ENCODE measurements at places on chromosomes 16 and 17. TPM values are rescaled to one million over a fixed set of nuclear protein-coding genes. Genes with fewer than 3 reads are reported as not detected.

- no peak for DNase-seq
- no peak overlapping the region for H3K27ac ChIP-seq
- no peaks in the 10 kb centered on the region for H3K4me1 ChIP-seq
- H3K27me3 ChIP-seq = no peaks in the 10 kb centered on the region
- no peak overlapping the region for H3K4me3 ChIP-seq
Measured at GRCh38 chr17:62827746-62828485, 19.8 kb upstream of the MARCHF10 start.

GRCh38 chr16:50234771-50235556 lies 31.4 kb upstream of the ADCY7 start:
- no peak overlapping the region for H3K4me3 ChIP-seq
- no peak overlapping the region for H3K27ac ChIP-seq
- no peaks in the 10 kb centered on the region for H3K27me3 ChIP-seq

GRCh38 chr17:16820979-16821543 lies 131.0 kb downstream of the CCDC144A start:
- H3K4me3 ChIP-seq = no peak overlapping the region
- no peaks in the 10 kb centered on the region for H3K4me1 ChIP-seq
- H3K27ac ChIP-seq = no peak overlapping the region
- H3K36me3 ChIP-seq = no peaks in the 10 kb centered on the region
- DNase-seq = no peak

DNA sequence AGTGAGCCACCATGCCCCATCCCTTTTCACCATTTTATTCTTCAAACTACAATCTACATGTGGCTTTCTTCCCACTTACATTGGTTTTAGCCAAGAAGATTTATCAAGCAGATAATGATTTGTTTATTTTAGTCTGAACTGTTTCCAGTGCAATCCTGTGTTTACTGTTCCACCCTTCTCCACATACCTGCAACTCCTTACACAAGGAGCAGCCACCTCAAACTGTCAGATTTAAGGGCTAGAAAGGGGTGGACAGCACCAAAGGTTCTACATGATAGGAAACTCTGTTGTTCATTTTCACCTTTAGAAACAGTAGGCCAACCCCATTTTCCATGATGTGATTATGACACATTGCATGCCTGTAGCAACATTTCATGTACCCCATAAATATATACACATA lies 1.9 kb downstream of the RUNDC1 start:
- H3K36me3 ChIP-seq = no peaks in the 10 kb centered on the region
- H3K27me3 ChIP-seq = no peaks in the 10 kb centered on the region
- H3K4me1 ChIP-seq = peaks cover 20% of the 10 kb centered on the region
- H3K27ac ChIP-seq = no peak overlapping the region
- no peak overlapping the region for H3K4me3 ChIP-seq

DNA sequence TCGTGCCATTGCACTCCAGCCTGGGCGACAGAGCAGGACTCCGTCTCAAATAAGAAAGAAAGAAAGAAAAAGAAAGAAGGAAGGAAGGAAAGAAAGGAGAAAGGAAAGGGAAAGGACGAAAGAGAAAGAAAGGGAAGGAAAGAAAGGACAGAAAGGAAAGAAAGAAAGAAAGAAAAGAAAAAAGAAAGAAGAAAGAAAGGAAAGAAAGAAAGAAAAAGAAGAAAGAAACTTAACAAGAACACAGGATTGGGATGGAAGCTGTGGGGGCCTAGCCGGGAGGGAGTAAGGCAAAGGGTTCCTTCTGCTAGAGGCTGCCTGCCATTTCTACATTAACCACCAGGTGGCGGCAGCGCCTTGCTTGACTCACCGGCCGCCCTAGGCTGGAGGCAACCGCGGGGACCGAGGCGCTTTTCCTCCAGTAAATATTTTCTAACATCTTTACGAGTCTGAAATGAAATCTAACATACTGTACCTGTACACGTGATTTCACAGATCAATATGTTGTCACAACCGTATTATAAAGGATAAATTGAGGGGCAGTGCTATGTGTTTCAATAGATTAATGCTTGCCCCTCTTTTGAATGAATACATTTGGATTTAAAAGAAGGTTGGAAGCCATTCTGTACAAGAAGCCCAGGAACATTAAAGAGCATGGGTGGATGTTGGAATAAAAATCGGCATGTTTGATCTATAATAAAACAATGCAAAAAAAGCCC lies 6.1 kb downstream of the GJD3 start:
- DNase-seq = peak; percentile 86
- peaks cover 7% of the 10 kb centered on the region for H3K4me1 ChIP-seq
- H3K4me3 ChIP-seq = no peak overlapping the region
- no peaks in the 10 kb centered on the region for H3K27me3 ChIP-seq
- H3K36me3 ChIP-seq = peaks cover 6% of the 10 kb centered on the region

DNA sequence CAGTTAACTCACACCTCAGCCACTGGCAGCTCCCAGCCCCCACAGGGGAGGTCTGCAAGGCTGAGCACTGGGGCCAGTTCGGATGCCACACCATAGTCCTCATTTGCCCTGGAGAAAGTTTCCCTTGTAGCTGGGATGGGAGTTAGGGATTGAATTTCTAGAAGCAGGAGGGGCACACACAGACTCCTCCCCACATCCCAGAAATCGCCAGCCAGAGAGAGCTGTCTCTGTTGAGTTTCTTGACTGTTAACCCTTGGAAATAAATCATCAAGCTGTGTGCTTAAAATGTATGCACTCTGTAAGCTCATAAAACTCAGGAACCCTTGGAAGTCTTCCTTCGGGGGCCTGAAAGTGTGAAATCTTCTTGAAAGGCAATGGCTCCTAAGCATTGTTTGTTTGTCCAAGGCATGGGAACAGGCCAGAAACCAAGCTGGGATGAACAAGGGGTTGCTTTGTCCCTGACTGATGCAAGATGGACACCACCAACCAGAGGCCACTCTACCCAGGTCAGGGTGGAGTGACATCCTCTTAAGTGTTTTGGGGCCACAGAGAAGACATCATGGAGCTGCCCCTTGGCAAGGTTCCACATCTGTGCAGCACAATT lies 394 bp upstream of the PRM3 start:
- no peaks in the 10 kb centered on the region for H3K4me1 ChIP-seq
- no peaks in the 10 kb centered on the region for H3K27me3 ChIP-seq
- H3K27ac ChIP-seq = no peak overlapping the region
- H3K36me3 ChIP-seq = no peaks in the 10 kb centered on the region

- no peak overlapping the region for H3K27ac ChIP-seq
- H3K27me3 ChIP-seq = no peaks in the 10 kb centered on the region
- no peak for DNase-seq
- H3K4me3 ChIP-seq = no peak overlapping the region
Measured at GRCh38 chr17:29714146-29714545, 91.4 kb upstream of the CORO6 start.

- no peak for DNase-seq
- H3K27me3 ChIP-seq = no peaks in the 10 kb centered on the region
- H3K4me1 ChIP-seq = peaks cover 4% of the 10 kb centered on the region
Measured at GRCh38 chr16:89089120-89089519, 4.5 kb upstream of the ACSF3 start.

- peaks cover 12% of the 10 kb centered on the region for H3K36me3 ChIP-seq
- DNase-seq = no peak
- H3K4me3 ChIP-seq = no peak overlapping the region
- peaks cover 21% of the 10 kb centered on the region for H3K4me1 ChIP-seq
- no peak overlapping the region for H3K27ac ChIP-seq
Measured at GRCh38 chr16:50071075-50071671, 5.4 kb downstream of the HEATR3 start.

DNA sequence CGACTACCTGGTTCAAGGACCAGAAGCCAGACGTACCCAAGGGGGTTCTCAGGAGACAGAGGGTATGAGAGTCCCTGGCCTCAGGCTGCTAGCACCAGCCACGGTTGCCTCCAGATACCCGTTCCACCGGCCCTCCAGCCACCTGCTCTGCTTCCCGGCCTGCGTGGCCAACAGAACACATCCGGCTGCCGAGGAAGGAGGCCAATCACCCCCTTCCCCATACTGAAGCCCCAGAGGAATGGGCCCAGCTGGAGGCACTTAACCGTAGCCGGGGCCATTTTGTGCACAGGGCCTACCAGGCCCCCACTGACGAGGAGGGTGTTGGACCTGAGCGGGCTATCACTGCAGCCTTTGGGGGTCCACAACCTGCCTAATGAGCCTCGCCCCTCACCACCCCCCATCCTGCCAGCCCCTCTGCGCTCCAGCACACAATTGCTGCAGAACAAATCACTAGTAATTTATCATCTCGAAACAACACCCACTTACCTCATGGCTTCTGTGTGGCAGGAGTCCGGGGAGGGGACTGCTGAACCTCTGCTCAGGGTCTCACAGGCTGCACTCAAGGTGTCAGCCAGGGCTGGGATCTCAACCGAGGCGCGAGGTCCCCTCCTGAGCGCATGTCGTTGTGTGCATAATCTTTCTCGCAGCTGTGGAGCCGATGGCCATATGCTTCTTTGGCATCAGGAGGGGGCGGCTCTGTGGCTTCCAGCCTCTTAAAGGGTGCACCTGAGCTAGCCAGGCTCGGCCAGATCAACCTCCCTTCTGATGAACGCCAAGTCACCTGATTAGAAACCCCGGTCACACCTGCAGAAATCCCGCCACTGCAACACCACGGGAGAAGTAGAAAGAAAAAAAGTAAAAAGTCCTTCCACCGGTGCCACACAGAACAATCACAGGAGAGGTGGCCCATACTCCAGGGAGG lies 10.1 kb upstream of the KREMEN2 start:
- H3K36me3 ChIP-seq = no peaks in the 10 kb centered on the region
- H3K27me3 ChIP-seq = no peaks in the 10 kb centered on the region
- no peak for DNase-seq
- H3K4me3 ChIP-seq = no peak overlapping the region
- H3K4me1 ChIP-seq = no peaks in the 10 kb centered on the region
- no peak overlapping the region for H3K27ac ChIP-seq

DNA sequence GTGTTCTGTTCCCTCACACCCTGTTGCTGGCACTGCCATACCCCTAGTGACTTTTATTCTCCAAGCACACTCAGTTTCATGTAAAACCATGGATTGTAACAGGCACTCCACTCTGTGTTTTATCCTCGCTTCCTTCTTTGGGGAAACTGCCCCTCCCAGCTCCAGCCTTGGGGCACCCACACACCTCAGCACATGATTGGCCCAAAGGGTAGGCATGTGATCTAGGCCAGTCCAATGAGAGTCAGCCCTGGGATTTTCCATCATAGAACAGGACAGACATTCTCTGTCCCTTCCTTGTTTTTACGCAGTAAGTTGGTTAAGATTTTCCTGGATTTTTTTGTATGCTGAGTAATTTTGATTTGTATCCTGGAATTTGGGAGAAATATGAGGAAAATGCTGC lies 115.4 kb downstream of the C16orf95 start:
- no peak overlapping the region for H3K27ac ChIP-seq
- H3K27me3 ChIP-seq = no peaks in the 10 kb centered on the region

GJD3 gene
- not detected for total RNA-seq

TMEM204 gene
- total RNA-seq = 30.9 TPM

GGT6 gene
- total RNA-seq = not detected

TPSAB1 gene
- total RNA-seq = not detected

YPEL2 gene
- 7.6 TPM for total RNA-seq

SOX8 gene
- total RNA-seq = 0.62 TPM

CFAP52 gene
- total RNA-seq = not detected

PCYT2 gene
- 30.3 TPM for total RNA-seq

Measured in CD8-positive, alpha-beta memory T cell (primary cell).